ENCODE measurements at places on chromosomes 1 and 21.

DNA sequence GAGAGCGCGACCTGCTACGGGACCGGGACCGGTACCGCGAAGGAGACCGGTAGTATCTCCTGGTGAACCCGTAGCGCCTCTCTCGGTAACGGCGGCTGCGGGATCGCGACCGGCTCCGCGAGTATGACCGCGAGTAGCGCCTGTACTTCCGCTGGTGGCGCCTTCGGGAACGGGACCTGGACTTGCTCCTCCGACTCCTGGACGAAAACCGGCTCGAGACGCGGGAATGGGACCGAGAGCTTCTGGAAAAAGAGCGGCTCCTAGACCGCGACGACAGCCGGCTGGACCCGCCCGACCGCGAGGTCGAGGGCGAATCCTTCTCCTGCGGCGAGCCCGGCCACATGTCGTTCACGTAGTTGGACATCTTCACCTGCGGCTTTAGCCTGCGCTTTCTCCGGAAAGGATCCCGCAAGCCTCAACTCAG, 642 bp downstream of the RSRP1 start:
- no peak for DNase-seq

DNA sequence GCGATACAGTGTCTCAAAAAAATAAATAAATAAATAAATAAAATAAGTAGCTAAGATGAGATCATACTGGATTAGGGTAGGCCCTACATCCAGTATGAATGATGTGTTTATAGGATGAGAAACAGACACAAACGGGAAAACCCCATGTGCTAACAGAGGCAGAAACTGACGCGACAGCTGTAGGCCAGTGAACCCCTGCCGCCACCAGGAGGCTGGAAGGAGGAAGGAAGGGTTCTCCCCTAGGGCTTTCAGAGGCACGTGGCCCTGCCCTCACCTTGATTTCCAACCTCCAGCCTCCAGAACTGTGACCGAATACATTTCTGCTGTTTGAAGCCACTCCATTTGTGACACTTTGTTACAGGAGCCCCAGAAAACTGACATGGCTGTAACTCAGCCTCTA, 38.5 kb downstream of the CHD5 start:
- DNase-seq = no peak

DNA sequence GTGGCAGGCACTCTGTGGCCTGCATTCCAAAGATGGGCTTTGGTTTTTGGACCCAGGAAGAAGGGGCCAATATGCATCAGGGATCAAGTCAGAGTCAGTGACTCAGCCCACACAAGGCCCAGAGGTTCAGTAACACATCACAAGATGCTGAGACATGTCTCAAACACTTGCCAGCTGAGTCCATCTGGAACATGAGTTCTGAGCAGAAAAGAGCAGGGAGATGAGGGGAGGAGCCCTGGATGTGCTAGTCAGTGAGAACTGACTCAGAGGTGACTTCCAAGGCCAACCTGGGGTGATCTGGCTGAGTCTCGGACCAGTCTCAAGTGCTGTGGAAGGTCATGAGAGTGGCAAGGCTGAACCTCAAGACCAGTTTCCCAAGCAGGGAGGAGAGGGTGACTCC, 150.1 kb downstream of the CDC7 start:
- peak; percentile 97 for DNase-seq

GRCh38 chr1:212313616-212314015, 28.4 kb downstream of the PPP2R5A start:
- peak; percentile 89 for DNase-seq

DNA sequence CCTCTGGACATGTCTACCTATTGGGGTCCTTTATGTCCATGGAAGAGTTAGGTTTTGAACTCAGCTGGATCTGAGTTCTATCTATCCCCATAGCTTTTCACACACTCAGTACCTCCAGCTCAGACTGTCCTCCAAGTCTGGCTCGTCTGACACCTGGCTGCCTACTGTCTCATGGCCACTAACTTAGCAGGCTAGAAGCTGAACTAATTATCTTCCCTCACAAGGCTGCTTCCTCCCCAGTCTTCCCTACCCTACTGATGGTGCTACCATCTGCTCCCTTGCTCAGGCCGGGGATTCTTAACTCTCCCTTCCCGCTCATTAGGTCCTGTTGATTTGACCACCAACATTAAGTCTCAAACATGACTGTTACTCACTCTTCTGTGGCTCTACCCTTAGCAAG, 13.4 kb downstream of the VANGL2 start:
- no peak for DNase-seq

- DNase-seq = no peak
Measured at GRCh38 chr1:112877750-112878149, 78.2 kb downstream of the SLC16A1 start.

GRCh38 chr1:7967196-7967595, 5.7 kb downstream of the PARK7 start:
- DNase-seq = no peak

- no peak for DNase-seq
Measured at GRCh38 chr1:184958554-184959353, 15.6 kb downstream of the NIBAN1 start.

GRCh38 chr1:233844692-233845091, 59.8 kb upstream of the SLC35F3 start:
- DNase-seq = peak; percentile 54

DNA sequence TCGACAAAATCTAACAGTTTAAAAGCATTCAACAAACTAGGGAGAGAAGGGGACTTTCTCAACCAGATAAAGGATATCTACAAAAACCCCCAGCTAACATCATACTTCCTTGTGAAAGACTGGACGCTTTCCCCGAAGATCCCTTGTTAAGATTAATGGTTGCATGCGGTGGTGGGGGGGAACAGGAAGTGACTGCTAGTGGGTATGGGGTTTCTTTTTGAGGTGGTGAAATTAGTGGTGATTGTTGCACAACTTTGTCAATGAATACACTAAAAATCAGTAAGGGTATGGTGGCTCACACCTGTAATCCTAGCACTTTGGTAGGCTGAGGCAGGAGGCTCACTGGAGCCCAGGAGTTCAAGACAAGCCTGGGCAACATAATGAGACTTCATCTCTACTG, 26.9 kb upstream of the EYA3 start:
- DNase-seq = peak; percentile 34

DNA sequence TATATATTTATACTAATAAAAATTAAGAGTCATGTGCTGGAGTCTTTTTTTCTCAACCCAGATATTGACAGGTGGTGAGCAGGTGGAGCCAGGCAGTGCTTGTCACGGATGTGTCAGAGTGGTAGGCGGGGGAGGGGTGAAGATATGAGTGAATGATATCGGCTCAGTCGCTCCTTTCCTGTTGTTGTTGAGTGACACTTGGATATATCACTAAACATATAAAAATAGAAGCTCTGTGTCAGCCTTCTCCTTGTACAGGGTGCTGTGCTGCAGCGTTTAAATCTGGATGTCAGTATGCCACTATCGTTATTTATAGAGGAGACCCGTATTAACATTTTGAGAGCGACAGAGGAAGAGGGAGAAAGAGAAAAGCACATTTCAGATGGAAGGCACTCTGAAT, 339.6 kb downstream of the NUF2 start:
- no peak for DNase-seq

DNA sequence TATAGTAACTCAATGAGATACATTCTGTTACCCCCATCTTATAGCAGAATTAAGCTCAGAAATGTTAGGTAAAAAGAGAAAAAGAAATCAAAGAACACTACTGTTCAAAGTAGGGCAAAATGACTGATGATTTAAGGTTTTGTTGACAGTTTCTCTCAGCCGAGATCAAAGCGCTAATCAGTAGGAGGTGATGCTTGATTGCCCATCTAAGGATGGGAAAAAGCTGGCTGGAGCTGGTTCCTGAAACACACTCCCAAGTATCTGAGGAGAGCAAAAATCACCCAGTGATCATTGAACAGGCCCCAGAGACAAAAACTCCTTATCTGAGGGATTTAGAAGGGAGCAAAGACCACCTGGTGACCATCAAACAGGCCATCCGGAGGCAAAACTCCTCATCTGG, 64.5 kb upstream of the CSF1 start:
- no peak for DNase-seq
